ENCODE measurements at places on chromosomes 4 and X. TPM values are rescaled to one million over a fixed set of nuclear protein-coding genes. Genes with fewer than 3 reads are reported as not detected.

DNA sequence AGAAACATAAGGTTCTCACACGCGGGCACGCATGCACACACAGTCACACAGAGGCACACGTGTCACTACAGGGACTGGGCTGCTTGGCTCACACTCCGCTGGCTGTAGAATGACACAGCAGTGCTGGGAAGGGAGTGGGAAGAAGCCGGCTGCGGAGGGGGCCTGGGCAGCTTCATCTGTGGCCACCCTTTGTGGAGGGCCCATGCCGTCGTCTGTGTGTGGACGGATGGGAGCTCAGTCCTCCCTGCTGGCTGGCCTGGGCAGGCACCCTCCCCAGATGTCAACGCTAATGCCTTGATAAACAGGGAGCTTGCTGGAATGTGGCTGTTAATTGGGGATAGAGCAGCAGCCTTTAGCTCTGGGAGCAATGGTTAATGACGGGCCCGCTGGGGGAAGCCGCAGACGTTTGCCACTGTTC lies 621.1 kb downstream of the BCOR start:
- H3K36me3 ChIP-seq = no peaks in the 10 kb centered on the region
- H3K4me1 ChIP-seq = peaks cover 5% of the 10 kb centered on the region
- H3K27me3 ChIP-seq = no peaks in the 10 kb centered on the region
- no peak overlapping the region for H3K4me3 ChIP-seq
- no peak for DNase-seq

DNA sequence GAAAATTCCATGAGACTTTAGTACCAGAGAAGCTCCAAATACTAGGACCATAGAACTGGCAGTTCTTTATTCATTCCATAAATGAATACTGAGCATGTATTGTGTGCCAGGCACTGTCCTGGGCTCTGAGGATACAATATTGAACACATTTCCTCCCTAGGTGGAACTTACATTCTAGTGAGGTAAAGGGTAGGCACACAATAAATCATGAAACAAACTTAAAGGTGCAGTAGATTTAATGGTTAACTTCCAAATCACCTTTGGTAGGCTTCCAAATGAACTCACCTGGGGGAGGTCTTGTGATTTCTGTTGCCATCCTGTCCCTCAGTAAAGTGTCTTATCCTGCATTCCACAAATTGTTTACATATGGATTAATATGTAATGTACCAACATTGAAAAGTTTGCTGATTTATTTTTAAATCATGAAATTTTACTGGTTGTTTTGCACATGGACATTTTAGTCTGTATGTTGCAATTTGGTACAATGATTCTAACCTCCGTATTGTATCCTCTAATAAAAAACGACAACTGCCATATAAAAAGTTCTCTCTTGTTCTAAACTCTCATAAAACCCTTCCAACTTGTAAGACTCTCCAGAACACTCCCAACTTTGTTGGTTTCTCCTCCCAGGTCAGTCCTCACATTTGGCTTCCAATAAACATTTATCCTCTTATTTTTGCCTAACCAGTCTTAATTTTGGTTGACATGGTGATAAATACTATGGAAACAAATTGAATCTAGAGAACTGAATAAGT lies 4.5 kb upstream of the MAGEA11 start:
- H3K4me3 ChIP-seq = no peak overlapping the region
- H3K27ac ChIP-seq = no peak overlapping the region

GPR50 gene
- not detected for total RNA-seq

GRCh38 chr4:106384878-106385277 lies 16.3 kb upstream of the GIMD1 start:
- no peak overlapping the region for H3K4me3 ChIP-seq
- no peak overlapping the region for H3K27ac ChIP-seq
- no peaks in the 10 kb centered on the region for H3K36me3 ChIP-seq
- H3K4me1 ChIP-seq = no peaks in the 10 kb centered on the region

- no peak overlapping the region for H3K4me3 ChIP-seq
- DNase-seq = no peak
- H3K27ac ChIP-seq = no peak overlapping the region
Measured at GRCh38 chrX:25226151-25226550, 210.4 kb upstream of the ARX start.

DNA sequence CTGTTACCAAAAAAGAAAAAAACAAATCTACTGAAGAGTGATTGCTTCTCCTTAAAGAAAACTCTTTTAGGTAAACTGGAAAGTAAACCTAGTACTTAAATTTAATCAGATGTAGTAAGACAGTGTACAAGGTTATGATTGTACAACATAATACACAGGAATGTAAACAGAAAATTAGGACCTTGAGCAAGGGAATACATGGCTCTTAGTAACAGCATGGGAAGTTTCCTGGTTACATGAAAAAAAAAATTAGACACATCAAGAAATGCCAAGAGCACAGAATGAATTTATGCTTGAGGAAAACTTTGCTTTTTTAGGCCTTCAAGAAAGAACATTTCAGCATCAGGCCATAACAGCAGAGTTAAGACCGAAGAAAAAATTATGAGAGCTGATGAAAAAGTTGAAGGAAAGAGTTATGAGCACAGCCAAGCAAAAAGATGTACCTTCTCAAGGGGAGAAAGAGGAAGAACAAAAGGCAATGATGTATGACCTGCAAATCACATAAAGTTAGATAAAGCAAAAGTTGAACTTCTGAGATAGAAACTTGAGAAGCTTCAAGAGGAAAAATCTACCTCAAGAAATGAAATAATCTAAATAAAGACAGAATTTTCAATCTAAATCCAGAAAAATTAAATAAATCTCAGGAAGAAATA lies 311.6 kb downstream of the GALNTL6 start:
- H3K4me3 ChIP-seq = no peak overlapping the region
- H3K4me1 ChIP-seq = no peaks in the 10 kb centered on the region
- H3K36me3 ChIP-seq = no peaks in the 10 kb centered on the region
- DNase-seq = no peak
- no peak overlapping the region for H3K27ac ChIP-seq

PDHA2 gene
- total RNA-seq = not detected

- no peaks in the 10 kb centered on the region for H3K36me3 ChIP-seq
- H3K27me3 ChIP-seq = peaks cover 7% of the 10 kb centered on the region
- no peak overlapping the region for H3K4me3 ChIP-seq
- no peak for DNase-seq
- H3K27ac ChIP-seq = no peak overlapping the region
Measured at GRCh38 chrX:37652589-37653231, 32.9 kb upstream of the XK start.

MAGEA8 gene
- not detected for total RNA-seq

OPHN1 gene
- 6.0 TPM for total RNA-seq

All from chondrocyte (in vitro differentiated cells).